ENCODE measurements at places on chromosomes 4 and X. TPM values are rescaled to one million over a fixed set of nuclear protein-coding genes. Genes with fewer than 3 reads are reported as not detected.
A peak's percentile ranks its signal among the peaks of the same experiment; 100 is the strongest.

- DNase-seq, result peak; percentile 75
Measured at GRCh38 chrX:115560211-115560977, 580 bp upstream of the PLS3 start.

- no peak for DNase-seq
Measured at GRCh38 chrX:151019856-151020255, 36.7 kb downstream of the HMGB3 start.

Gene FHDC1
- 2.0 TPM for total RNA-seq

Gene NDP
- not detected for total RNA-seq

Measured in SJCRH30 (cell line).